Mesothelial cell of epicardium (in vitro differentiated cells): ENCODE measurements at places on chromosomes 11 and 22.

GRCh38 chr11:20501971-20502370 lies 97.4 kb upstream of the SLC6A5 start:
- no peak for DNase-seq

DNA sequence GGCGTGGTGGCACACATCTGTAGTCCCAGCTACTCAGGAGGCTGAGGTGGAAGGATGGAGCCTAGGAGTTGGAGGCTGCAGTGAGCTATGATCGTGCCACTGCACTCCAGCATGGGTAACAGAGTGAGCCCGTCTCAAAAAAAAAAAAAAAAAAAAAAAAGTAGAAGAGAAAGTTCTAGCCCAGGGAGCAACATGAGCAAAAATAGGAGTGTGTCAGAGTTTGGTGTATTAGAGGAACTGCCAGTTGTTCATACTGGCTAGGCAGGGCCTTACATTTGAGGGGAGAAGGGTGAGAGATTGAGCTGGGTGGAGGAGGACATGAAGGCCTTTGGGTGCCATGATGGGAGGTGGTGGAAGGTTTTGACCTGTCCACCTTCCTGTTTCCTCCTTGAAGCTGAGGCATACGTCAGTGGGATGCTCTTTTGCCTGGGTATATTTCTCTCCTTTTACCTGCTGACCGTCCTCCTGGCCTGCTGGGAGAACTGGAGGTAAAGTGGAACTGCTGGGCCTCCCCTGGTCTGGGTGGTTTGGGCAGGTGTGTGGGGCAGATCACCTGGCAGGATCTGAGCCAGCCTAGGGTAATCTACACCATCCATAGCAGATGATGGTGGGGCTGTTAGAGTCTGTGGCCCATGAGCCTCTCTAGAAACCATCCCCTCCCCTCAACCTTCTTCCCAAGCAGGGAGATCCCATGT lies 7.3 kb downstream of the SIDT2 start:
- DNase-seq: no peak

- no peak for DNase-seq
Measured at GRCh38 chr11:46719048-46719542, at the start of gene F2. TSS of gene F2 (plus strand) at chr11:46719213. CDS start at chr11:46719236, 23 bp downstream.

- no peak for DNase-seq
Measured at GRCh38 chr11:83220260-83220659, 26.7 kb downstream of the ANKRD42 start.

DNA sequence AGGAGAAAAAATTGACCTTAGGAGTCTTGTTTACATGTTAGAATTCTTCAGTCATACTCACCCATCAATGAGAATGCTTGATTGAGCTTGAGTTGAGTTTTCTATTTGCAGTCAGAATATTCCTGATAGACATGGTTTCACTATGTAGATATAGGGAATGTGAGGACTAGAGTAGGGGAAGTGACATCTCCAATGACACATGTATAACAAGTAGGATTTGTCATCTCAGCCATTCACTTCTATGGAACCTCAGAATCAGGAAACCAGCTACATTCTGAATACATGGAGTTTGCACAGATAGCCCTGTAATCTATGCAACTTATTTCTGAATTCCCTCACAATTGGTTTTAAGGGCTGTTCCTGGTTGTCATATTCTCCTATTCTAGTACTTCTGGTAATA lies 20.1 kb upstream of the OR9Q1 start:
- no peak for DNase-seq

- DNase-seq: peak; percentile 40
Measured at GRCh38 chr11:112795911-112796649, 165.1 kb upstream of the NCAM1 start.

DNA sequence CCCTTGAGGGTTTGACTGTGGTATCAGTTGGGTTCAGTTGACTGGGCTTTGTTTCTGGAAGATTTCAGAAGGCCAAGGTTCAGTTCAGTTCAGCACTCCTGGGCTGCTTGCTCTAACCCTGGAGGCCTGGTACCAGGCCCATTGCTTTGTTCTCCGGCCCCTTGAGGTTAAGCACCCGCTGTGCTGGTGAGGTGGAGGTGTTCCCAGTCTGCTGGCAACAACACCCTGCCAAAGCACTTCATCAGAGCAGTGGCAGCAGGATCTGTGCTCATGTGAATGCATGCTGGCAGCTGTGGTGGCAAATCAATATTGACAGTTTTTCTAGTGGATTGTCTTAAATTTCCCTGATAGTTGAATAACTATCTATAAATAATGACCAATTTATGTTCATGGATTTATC lies 3.8 kb upstream of the SCGB1D1 start:
- DNase-seq: no peak

DNA sequence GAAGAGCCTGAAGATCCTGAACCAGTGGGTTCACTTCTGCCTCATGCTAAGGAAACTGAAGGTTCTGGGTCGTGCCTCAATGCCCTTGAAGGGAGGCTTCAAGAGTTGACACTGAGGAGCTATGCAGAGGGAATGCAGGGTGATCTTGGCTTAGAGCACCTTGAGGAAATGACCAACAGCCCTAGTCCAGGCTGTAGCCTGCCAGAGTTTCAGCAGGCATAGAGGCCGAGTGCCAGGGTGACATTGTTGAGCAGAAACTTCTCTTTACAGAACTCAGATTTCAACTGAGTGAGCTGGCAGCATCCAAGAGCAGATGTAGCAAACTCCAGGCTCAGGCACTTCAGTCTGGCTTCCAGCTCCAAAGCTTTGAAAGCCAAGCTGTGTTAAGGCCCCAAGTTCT lies 23.1 kb upstream of the CAPRIN1 start:
- no peak for DNase-seq

- no peak for DNase-seq
Measured at GRCh38 chr22:36838119-36839030, 21.5 kb upstream of the PVALB start.

DNA sequence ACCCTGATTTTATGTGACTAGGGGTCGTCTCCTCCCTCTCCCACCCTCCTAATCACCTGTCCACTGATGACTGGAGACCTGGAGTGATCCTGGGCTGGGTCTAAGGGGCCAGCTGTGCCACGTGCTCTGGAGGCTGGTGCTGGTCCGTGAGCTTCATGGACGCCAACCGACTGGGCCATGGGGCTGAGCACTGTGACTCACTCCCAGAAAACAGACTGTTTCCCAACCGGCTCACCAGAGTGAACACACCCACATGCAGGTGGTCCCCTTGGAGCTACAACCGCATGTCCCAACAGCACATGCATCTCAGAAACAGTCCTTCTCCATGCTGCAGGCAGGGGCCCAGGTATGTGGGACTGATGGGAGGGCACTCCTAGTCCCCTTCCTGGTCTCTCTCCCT lies 14.0 kb upstream of the LMO1 start:
- no peak for DNase-seq

GRCh38 chr11:126115127-126115495 lies 52.4 kb upstream of the CDON start:
- DNase-seq: no peak

- DNase-seq: no peak
Measured at GRCh38 chr11:35272391-35272902, 133.5 kb downstream of the CD44 start.

DNA sequence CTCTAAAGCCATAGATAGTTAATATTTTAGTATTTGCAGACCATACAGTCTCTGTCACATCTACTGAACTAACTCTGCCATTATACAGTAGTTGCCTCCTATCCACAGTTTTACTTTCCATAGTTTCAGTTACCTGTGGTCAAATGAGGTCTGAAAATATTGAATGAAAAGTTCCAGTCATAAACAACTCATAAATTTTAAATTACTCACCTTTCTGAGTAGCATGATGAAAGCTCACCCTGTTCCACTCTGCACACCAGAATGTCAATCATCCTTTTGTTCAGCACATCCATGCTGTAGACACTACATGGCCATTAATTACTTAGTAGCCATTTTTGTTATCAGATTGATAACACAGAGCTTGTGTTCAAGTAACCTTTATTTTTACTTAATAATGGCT lies 51.7 kb upstream of the ME3 start:
- no peak for DNase-seq

DNA sequence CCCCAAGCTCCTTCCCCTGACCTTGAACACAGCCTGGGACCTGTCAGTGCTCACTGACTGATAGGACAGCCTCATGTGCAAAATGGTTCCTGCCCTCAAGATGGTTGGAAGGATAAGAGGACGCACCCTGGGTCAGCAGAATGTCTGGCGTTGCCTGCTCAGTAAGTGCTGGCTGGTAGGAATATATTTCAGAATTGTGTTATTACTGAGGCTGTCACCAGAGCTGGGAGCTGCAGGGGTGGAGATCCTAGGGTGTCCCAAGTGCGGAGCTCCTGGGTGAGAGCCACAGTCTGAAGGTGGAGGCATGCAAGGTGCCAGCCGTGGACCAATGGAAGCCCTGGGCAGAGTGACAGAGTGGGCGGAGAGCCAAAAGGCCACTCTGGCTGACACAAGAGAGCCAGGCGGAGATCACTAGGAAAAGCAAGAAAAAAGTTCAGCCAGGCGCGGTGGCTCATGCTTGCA lies 1.0 kb upstream of the SEC14L4 start:
- DNase-seq: no peak

DNA sequence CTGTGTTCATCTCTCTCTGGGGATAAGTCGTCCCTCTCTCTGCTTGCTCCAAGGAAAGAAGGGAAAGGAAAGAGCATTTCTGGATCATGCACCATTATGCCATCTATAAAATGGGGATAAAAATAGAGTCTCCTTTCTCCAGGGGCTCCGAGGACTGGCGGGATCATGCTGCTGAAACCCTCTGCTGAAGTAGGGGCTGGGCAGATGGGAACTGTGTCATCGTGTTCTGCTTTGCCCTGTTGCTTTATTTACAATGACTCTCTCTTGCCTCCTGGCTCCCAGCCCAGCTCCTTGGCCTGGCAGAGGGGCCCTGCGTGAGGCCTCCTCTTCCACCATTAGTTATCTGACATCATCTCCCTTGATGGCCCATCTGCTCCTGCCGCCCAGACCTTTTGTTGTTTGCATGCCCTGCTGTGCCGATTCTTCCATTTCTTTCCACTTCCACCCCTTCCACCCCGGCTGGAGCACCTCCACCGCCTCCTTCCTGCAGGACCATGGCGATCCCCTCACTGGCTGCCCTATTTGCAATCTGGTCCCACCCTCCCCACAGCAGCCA lies 200.9 kb downstream of the MYO18B start:
- no peak for DNase-seq

DNA sequence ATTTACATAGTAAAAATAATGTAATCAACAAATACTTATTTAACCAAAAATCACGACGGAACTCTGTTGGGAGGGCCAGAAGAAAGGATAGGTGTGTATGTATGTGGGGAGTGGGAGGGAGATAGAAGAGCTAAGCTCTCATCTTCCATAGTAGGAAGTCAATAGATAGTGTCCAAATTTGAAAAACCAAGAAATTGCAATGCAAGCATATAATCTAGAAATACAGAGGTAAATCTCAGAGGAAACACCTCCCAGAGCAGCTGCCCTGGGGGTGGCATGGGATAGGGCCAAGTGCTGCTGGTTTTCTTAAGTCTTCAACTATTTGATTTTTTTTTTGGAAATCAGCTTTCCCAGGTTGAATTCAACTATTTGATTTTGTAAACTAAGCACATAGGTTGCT lies 16.9 kb downstream of the C11orf86 start:
- DNase-seq: no peak

GRCh38 chr11:101583251-101584128 lies at the start of gene TRPC6:
TSS of gene TRPC6 (minus strand) at chr11:101584007. CDS start at chr11:101583503, 504 bp downstream.
- peak; percentile 63 for DNase-seq

- DNase-seq: no peak
Measured at GRCh38 chr11:71436861-71437260, 11.3 kb downstream of the DHCR7 start.

GRCh38 chr11:33585586-33586209 lies 114.9 kb downstream of the C11orf91 start:
- no peak for DNase-seq

DNA sequence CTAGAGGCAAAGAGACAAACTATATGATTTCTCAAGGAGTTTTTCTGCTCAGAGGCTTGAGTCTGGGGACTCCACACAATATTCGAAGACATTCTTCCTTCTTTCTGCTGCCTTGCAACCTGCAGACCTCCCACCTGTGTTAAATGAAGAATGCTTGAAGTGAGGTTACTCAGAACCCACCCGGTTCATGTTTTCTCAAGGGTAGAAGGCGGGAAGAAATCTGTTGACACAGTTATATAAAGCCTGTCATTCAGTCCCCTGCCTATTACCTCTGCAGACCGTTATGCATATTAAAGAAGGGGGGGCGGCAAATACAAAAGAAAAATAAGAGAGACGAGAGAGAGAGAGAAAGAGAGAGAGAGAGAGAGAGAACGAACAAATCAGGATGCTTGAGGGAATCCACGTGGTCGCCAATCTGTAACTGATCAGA lies 2.2 kb upstream of the KMT2A start:
- no peak for DNase-seq

- no peak for DNase-seq
Measured at GRCh38 chr11:34214961-34215805, 109.8 kb downstream of the NAT10 start.

- DNase-seq: no peak
Measured at GRCh38 chr11:46710821-46711269, 8.2 kb upstream of the F2 start.

DNA sequence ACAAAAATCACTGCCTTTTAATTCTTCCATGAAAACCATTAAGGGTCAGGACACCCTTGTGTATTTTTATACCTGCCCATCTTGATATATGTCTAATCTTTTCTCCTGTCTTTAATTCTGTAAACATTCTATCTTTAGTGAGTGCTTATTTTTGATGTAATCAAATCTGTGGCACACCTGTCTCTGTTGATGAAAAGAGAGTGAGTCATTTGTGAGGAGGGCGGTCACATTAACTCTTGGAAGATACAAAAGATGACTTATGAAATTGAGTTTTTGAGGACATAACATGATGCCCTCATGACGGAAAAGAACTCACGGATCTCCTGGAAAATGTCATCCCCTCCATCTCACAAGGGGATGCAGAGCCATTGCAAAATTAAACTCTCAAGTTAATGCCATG lies 206.5 kb upstream of the PGR start:
- DNase-seq: no peak

GRCh38 chr11:17954395-17955252 lies 58.2 kb downstream of the SERGEF start:
- DNase-seq: no peak

DNA sequence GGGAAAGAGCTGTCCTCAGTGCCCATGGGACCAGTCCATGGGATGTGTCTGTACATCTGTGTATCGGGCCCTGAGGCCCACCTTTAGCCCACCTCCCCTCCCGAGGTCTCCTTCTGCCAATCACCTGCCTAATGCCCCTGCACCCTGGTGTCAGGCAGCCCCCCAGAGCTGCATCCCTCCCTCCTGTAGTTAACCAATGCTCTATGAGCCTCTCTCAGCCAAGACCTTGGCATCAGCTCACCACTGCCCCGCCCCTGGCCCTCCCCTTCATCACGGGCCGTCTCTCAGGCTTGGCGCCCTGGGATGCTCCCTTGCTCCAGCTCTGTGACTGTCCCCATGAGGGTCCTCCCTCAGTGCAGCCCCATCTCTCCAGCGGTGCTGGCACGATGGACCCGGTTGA lies 18.5 kb downstream of the MGAT3 start:
- DNase-seq: no peak
